ENCODE measurements at places on chromosomes 3 and 15.

DNA sequence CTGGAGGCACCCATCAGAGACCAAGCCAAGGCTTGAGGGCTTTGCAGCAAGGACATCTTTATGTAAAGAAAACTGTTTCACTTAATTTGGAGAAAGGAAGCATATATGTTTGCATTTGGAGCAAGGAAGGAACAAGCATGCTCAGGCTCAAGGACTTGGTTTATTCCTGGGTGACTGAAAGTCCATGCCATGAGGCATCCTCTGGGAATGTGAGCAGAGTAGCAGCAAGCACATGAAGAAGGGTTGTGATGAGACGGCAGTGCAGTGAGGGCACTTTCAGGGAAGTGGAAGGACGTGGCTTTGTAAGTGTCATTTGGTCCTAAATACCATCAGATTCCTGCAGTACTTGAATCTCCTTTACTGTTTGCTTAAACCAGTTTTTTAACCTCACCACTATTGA lies 26.8 kb downstream of the POLG start:
- no peak for DNase-seq

- no peak for DNase-seq
Observed at GRCh38 chr15:39427705-39428104, 153.2 kb upstream of the THBS1 start.

DNA sequence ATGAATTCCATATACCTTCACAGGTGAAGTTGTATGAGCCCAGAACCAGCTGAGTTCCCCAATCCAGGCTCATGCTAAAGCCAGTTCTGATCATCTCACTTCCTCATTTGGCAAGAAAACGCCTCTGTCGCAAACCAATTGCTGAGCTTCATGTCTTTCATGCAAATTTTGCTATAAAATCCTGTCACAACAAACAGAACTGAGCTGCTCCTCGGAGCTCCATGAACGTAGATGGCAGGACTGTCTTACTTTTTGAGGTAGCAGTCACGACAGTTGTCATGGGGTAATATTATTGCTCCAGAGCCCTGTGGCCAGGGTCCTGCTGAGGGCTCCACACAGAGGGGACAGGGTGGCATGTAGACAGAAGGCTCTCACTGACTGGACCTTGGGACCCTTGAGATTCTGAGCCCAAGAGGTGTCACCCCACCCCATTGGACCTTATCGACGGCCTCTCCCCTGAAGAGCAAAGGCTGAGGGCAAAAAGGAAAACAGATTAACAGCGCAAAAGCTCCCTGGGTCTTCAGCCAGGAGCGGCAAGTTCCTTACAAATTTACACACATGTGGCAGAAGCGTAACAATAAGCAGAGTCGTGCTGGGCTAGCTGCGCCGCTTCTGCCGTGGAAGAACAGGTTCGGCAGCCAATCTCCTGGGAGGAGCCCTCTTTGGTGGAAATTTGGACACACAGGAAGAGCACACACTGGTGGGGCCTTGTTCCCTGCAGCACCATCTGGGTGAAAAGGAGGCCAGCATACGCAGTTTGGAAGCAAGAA lies 249.2 kb downstream of the OPA1 start:
- no peak for DNase-seq

GRCh38 chr3:114509756-114510155 lies 215.9 kb downstream of the TIGIT start:
- no peak for DNase-seq

GRCh38 chr3:30341851-30342250 lies 264.6 kb upstream of the TGFBR2 start:
- DNase-seq = peak; percentile 38

GRCh38 chr15:93645594-93645993 lies 556.6 kb upstream of the RGMA start:
- no peak for DNase-seq

DNA sequence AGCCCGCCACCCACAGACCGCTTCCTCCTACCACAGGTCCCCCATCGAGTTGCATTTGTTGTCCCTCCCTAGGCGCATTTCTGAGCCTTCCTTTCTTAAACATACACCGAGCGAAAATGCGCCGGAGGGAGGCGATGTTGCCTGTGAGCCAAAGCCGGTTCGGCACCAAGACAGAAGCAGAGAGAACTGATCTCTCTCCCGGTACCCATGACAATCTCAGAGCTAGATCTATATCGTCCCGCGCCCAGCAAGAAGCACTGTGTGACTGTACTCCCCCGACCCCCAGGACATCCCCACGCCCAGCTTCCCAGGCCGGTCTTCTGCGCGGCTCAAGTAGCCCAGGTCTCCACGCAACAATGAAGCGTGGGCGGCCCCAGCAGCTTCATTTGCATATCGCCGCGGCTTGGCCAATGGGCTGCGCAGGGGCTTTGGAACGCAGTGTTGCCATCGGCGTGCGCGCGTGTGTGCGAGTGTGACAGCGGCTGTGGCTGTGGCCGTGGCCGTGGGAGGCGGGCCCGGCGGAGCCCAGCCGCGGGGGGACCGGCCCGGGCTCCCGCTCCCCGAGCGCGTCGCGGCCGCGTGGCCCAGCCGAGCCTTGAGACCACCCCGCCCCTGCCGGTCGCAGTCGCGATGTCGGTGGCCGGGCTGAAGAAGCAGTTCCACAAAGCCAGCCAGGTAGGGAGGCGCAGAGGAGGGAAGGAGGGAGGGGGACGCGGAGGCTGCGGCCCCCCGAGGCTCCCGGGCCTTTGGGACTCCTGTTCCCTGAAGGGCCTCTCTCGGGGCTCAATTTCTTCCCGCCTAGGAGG lies at the start of gene SH3GL3:
SH3GL3 (plus strand) TSS at position 438 of the 806 bp plus-strand sequence; CDS start at position 631, 193 bp downstream.
- DNase-seq = peak; percentile 82

DNA sequence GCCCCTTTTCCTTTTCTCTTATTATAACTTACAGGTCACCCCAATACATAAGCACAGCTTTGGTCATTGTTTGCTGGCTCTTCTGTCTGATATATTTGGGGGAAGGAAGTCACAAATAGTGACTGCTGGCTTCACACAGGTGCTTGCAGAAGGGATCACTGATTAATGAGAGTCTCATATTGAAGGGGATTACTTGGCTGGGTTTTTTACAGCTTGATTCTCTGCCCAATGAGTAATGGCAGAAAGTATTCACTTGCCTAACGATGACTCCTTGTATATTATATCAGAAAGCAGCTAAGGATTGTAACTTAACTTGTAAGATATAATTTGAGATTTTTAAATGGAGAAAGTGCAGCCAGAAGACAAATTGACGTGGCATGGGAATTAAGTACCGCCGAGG lies 119.3 kb upstream of the PFN2 start:
- DNase-seq = no peak

- DNase-seq = no peak
Observed at GRCh38 chr15:58981808-58982475, 5.5 kb upstream of the RNF111 start.

- no peak for DNase-seq
Observed at GRCh38 chr15:90007076-90007460, 5.9 kb downstream of the ZNF710 start.

GRCh38 chr3:106403371-106404145 lies 534.7 kb upstream of the CBLB start:
- no peak for DNase-seq

GRCh38 chr3:12750223-12750622 lies 8.8 kb downstream of the TMEM40 start:
- peak; percentile 55 for DNase-seq

All from dermis blood vessel endothelial cell (primary cell).